Skin of body (tissue), 3 donors: ENCODE measurements at places on chromosomes 16 and 17. TPM values are rescaled to one million over a fixed set of nuclear protein-coding genes. Genes with fewer than 3 reads are reported as not detected.

DNA sequence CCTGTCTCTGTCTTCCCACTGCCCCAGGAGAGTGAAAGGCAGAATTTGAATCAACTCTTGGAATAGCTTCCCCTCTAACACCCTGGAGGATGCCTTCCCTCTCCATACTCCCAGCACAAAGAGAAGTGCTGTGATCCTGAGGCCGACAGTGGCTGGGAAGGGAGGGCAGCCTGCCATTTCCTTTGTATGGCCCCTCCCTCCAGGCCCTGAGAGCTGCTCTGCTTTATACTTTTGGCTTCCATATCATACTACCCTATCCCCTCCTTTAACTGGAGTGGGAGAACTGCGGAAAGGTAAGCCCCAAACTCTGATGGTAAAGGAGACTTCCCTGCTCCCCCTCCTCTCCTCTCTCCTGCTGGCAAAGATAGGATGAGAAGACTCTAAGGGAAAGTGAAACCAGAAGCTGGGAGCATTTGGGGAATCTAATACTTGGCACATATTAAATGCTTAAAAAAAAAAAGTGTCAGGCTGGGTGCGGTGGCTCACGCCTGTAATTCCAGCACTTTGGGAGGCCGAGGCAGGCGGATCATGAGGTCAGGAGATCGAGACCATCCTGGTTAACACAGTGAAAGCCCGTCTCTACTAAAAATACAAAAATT, 4.1 kb upstream of the MED24 start:
- DNase-seq, result no peak

GRCh38 chr17:39996800-39997199, 16.2 kb downstream of the PSMD3 start:
- no peak for DNase-seq

DNA sequence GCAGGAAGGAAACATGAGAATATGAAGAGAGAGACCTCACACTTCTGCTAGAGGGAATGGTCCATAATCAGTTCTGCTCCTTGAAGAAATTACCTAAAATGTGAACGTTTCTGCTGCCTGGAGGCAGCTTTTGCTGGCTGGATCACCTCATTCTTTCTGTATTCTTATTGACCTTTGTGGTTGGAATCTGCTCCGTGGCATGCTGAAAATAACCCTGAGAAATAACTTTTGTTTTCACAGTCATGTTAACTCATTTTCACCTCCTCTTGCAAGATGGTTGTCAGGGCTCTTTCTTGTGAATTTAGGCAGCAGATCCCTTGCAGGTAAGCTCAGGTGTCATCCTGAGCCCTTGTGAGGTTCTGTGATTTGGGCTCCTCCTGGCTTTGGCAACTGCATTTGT, 70.2 kb downstream of the IRF8 start:
- DNase-seq, result no peak

- no peak for DNase-seq
Measured at GRCh38 chr17:57859601-57860413, 10.0 kb upstream of the MRPS23 start.

DNA sequence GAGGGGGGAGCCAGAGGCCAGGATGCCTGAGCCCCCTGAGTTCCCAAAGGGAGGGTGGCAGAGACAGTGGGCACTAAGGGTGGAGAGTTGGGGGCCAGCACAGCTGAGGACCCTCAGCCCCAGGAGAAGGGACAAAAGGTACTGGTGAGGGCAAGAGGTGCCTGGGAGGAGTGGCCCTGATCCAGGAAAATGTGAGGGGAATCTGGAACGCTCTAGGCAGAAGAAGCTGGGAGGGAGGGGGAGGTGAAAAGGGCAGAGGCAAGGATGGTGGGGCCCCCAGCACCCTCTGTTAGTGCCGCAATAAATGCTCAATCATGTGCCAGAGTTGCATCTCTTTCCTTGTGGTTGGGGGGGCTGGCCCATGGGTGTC, 1.1 kb downstream of the TCAP start:
- DNase-seq, result no peak

- DNase-seq, result no peak
Measured at GRCh38 chr16:2883458-2883908, 468 bp downstream of the FLYWCH2 start.

DNA sequence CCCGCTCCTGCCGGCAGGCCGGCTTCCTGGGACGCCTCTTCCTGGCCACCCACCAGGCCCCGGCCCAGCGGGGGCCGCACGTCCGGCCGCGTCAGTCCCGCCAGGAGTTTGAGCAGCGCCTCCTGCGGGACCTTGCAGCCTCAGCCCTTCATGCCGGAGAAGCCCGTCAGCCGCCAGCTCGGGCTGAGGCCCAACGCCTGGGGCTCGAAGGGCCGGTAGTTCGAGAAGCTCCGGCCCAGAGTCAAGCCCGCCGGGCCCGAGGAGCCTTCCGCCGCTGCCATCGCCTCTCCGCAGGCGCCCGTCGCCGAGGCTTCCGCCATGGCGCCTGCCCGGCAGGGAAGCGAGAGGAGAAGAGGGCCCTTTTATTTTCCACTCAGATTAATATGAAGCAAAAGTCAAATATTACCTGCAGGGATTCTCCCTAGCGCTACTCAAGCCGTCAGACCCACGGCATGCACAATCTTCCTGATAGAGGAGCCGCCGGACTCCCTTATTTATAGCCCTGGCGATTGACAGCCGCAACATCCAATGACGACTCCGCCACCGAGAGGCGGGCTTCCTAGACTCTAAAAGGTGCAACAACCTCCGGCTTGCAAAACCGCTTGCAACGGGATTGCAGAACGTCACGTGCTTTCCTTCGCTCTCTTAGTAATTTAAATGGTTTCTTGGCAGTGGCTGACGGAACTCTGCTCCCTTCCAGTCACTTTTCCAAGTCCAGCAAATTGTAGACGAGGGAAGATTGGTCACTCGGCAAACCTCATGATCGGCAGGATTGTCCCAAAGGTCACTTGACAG, at the start of gene SEPHS2:
TSS of gene SEPHS2 (minus strand) at position 467 of the 795 bp plus-strand sequence. CDS start at position 320, 147 bp downstream.
- DNase-seq, result peak; percentile 84

- DNase-seq, result no peak
Measured at GRCh38 chr16:14199624-14200023, 128.5 kb downstream of the MRTFB start.

ZACN gene
- total RNA-seq, result not detected

DNA sequence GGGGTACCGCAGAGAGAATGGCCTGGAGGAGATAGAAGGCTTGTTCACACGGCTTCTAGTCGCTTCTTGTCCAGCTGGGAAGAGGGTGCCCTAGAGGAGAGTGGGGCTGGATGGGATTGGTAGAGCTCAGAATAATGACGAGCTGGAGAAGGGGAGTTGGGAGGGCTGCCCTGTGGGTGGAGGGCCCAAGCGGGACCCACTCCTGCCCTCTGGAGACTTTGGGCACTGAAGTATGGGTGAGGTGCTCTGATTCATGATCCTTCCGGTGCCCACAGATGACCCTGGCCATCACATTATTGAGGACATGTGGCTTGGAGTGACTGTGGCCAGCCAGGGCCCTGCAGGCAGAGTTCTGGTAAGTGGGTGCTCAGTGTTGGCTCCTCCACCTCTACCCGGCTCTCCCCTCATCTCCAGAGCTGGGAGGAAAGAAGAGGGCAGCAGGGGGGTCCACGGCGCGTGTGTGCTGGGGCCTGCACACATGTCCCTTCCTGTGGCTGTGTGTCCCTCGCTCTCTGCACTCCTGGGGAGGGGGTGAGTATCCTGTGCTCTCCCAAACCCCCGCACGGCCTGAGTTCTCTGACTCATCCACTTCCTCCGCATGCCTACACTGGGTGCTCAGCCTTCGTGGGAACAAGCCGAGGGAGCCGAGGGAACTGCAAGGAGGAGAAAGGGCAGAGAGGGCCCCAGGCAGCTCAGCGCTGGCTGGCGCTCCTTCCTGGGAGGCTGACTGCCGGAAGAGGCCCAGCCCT, 8.5 kb downstream of the ITGA3 start:
- DNase-seq, result no peak

NPIPA7 gene
- 4.0 TPM for total RNA-seq

MEFV gene
- total RNA-seq, result 1.8 TPM

TBC1D3E gene
- not detected for total RNA-seq

- DNase-seq, result no peak
Measured at GRCh38 chr17:79339321-79339720, 264.7 kb downstream of the ENGASE start.

GRCh38 chr16:82031116-82032084, 3.7 kb upstream of the HSD17B2 start:
- DNase-seq, result peak; percentile 44

PRR35 gene
- total RNA-seq, result not detected

GRCh38 chr17:50421308-50422051, 4.5 kb upstream of the ACSF2 start:
- peak; percentile 14 for DNase-seq

DNA sequence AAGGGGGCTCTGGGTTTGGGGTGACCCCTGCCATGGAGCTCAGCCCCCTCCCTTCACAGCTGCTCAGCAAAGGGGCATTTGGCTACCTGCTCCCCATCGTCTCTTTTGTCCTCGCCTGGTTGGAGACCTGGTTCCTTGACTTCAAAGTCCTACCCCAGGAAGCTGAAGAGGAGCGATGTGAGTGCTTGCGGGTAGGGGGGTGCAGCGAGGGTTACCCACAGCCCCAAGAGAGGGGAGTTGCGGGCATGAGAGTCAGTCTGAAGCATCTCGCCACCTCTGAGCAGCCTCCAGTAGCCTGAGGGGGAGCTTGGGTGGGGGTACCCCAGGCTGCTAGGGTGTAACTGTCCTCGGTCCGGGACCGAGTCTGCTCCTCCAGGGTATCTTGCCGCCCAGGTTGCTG, 6.8 kb upstream of the TCAP start:
- DNase-seq, result no peak

TP53TG3C gene
- total RNA-seq, result not detected

GRCh38 chr17:61536422-61536955, 54.5 kb downstream of the NACA2 start:
- no peak for DNase-seq

- no peak for DNase-seq
Measured at GRCh38 chr16:27969574-27969973, 93.9 kb downstream of the GSG1L start.

GRCh38 chr17:72349491-72349995, 228.7 kb downstream of the SOX9 start:
- no peak for DNase-seq

DNA sequence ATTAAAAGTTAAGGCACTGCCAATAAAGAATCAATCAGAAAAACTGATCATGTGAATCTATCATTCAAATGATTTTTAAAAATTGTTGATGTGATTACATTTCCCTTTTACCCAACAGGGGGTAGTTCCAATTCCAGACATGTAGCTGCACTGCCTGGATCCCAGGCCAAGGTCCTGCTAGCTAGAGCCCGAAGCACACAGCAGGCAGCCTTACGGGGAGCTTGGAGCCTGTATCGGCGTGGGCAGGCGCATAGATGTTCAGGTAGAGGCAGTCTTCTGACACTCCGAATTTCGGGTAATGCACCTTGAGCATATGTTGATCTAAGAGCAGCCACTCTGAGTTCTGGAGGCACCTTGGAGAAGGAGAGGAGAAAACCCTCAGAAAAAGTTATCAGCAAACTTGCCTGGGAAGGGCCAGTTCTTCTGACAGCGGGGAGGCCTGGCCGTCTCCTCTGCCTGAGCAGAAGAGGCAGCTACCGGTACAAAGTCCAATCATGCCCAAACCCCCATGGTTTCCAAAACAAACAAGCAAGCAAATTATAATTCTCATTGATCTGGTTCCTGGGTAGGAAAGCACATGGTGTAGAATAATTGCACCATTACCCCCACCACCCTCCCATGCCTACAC, 3.6 kb downstream of the CES5A start:
- no peak for DNase-seq

DNA sequence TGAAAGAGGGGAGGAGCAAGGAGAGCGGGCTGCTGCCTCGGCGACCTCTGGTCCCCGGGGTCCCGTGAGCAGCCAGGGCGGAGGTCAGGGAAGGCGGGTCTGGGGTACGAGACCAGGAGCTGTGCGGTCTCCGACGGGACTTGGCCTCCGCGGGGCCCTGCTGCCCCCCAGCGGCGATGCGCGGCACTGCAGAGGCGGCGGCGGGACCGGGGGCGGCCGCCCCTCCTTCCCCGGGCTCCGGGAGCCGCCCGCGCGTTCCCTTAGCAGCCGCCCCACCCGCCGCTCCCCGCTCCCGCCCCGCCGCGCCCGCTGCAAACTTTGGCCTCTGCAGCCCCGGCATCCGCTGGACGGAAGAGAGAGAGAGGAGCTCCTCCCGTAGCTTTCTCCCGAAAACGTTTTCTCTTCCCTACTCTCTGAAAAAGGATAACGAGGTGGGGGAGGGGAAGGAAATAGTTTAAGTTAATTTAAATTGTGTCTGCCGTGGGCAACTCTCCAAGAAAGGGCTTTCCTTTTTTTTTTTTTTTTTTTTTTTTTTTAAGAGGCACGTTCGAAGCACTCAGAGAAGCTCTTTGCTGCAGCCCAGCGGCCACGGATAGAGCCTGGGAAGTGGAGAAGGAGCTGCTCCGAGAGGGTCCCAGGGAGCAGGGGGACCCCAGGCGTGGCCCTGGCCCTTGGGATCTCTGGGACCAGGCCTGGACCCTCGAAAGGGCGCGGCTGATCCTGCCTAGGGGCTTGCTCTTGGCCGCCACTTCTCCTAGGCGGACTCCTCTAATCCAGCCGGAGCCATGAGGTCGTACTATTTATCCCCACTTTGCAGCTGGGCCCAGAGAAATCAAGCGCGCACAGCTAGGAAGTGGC, 43.2 kb downstream of the C16orf82 start:
- DNase-seq, result peak; percentile 71

- no peak for DNase-seq
Measured at GRCh38 chr16:88320947-88321634, 61.7 kb upstream of the ZNF469 start.

- DNase-seq, result no peak
Measured at GRCh38 chr16:75599452-75600277, 23.4 kb downstream of the ADAT1 start.

C16orf86 gene
- total RNA-seq, result 1.8 TPM

DNA sequence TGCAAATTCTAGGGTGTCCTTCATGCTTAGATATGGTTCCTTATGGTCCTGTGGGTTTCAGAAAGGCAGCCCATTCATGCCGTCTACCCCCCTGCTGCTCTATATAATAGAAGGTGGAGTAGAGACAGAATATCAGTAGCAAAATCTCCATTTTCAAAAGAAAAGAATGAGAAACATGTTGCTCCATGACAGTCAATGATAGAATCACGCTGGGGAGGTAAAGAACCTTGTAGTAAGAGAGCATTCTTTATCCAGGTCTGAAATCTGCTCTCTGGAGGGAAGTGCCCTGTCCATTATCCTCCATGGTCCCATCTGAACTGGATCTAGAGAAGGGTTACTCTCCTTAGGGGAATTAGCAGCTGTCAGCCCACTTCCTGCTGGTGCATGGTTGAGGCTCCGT, 272.8 kb downstream of the WWOX start:
- DNase-seq, result no peak

TBC1D3 gene
- total RNA-seq, result not detected

GRCh38 chr17:58112970-58113631, 29.9 kb downstream of the DYNLL2 start:
- DNase-seq, result peak; percentile 29

DNA sequence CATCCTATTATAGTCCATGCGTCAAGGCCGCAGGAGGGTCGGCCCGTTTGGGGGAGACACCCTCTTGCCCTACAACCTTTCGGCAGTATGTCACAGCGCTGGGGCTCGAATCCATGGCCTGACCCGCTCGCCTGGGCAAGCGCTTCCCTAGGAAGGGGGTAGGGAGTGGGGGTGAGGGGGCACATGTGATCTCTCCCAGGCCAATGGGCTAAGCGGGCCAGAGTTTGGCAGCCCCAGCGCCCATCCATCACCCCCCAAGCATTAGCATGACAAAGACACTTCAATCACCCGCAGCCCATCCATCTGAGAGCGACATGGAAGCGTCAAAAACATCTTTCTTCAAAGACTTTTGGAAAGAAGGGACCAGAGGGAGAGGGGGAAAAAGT, at the start of gene HOXB1:
TSS of gene HOXB1 (minus strand) at position 125 of the 386 bp plus-strand sequence. CDS start at position 18, 107 bp downstream.
- no peak for DNase-seq

CACNG1 gene
- total RNA-seq, result 5.4 TPM
